ENCODE measurements at places on chromosomes 7 and 10.

DNA sequence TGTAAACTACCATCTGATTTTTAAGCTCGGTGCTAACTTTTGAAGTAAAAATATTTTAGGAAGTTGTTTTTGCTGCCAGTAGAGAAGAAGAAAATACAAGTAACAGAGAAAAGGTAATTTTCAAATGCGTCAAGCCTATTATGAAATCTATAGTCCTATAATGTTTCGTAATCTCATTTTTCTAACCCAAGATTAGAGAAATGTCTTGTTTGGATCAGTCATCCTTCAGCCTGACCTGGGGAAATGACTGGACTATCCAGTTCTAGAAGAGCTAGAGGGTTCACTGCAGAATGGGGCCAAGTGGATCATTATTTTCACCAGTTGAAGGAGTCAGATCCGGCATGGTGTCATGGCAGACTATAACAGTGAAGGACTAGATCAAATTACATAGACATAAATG lies 62.7 kb upstream of the FGL2 start:
- DNase-seq: no peak

DNA sequence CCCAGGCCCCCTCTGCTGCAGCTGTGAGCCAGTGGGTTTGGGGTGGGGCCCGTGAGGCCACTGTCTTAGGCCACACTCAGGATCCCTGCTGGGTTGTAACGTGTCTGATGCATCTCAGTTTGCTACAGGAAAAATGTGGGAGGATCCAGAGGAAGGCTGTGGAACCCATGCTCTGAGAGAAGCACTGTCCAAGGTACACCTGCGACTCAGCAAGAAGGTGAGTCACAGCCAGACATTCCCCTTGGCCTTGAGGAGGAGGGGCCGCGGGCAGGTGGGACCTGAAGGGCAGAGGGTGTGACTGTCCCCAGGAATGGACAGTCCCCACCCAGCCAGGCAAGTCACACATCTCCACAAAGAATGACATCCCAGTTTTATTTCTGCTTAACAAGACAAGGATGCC lies 27.8 kb upstream of the C10orf120 start:
- no peak for DNase-seq

GRCh38 chr7:123190109-123190831 lies 9.5 kb downstream of the SLC13A1 start:
- no peak for DNase-seq

DNA sequence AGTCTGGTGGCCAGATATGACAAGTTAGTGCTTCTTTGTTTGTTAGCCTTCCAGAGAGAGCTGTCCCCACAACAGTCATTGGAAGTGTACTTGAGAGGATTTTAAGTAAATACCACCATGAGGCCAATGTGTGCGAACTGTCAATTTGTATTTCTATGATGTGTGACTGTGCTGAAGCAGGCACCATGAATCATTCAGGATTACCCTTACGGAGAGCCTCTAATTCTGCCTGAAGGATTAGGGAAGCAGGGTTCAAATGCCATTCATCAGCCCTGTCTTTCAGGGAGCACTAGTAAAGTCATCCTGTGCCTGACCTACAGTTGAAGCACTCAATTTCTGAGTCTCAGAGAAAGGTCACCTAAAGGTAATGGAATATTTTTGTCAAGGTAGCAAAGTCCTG lies 109.3 kb downstream of the GATA3 start:
- DNase-seq: no peak

- no peak for DNase-seq
Measured at GRCh38 chr7:28705350-28705749, 252.8 kb downstream of the TRIL start.

DNA sequence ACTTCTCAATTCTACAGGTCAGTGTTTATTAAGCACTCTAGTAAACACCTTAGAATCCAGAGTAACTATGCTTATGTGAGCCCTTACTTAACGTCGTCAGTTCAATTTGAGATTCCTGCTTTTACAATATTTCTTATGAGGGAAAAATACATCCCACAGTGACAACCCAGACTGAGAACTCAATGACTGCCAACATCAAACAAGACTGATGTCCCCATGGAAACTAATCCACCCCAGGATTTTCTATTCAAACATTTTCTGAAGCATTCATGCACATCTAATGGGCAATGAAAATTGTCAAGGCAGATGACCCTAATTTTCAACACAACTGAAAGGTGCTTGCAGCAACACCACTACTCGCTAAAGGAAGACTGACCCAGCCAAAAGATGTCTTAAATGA lies 67.0 kb downstream of the ATE1 start:
- DNase-seq: no peak

DNA sequence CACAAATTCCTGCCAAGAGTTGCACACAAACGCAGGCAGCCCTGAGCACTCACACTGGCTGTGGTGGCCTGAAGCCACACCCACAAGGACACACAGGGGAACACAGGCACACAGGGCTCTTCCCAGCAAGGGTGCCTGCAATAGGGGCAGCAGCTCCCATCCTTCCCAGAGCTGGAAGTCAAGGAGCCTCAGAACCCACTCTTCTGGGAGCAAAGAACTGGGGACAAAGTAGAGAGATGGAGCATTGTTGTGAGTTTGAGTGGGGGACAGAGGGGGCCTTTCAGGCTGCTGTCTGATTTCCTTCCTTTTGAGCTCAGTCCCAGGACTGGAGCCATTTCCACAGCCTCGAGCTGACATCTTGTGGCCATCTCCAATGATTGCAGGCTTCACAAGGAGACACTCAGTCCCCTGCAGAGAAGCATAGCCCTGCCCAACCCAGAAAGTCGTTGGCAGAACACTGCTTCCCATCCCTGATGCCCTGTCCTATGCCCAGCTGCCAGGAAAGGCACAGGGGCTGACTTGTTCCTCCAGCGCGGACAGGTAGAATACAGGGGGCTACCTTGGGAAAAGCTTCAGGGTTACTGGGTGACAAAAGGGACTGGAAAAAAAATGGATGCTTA lies 34.4 kb upstream of the SLF2 start:
- no peak for DNase-seq

All from activated CD8-positive, alpha-beta memory T cell treated with anti-CD3 and anti-CD28 coated beads for 4 hours (primary cell).